Stimulated activated CD8-positive, alpha-beta memory T cell treated with anti-CD3 and anti-CD28 coated beads, Interleukin-7, amount 100 ng/mL, for 48 hours (primary cell): ENCODE measurements at places on chromosomes 2 and 18.
A peak's percentile ranks its signal among the peaks of the same experiment; 100 is the strongest.

- DNase-seq = no peak
Measured at GRCh38 chr2:204732019-204732418, 186.7 kb downstream of the PARD3B start.

GRCh38 chr2:113175042-113175628 lies 1.4 kb downstream of the PSD4 start:
- peak; percentile 62 for DNase-seq

GRCh38 chr2:202335791-202336467 lies 40.2 kb upstream of the BMPR2 start:
- no peak for DNase-seq

- no peak for DNase-seq
Measured at GRCh38 chr2:168087401-168087800, 160.0 kb downstream of the STK39 start.

- no peak for DNase-seq
Measured at GRCh38 chr2:134445985-134446382, 192.1 kb downstream of the MGAT5 start.

DNA sequence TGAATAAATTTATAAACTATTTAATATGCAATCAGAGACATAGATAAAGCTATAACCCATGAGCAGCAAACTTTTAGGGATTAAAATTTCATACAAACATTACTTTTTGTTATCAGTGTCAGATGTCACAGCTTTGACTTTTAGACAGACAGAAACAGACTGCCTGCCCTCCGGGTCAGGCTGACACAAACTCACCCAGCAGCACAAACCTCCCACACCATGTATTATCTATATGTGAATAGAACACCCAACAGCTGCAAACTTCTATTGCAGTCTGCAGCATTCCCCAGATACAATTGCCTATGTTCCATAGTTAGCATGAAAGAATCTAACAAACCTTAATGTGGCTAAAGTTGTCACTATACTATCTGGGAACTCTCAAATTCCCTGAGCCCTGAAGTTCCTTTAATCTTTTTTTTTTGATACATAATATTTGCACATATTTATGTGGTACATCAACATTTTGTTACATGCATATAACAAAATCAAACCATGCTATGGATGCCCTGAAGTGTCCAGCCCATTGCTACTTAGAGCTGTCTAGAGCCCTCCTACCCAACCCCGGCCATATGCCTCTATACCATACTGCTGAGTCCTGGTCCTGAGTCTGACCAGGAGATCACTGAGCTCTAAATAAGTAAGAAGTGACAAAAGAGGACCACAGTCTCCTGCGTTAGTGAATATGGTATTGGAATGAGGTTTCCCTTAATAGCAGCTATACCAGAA lies 214.4 kb downstream of the ZNF385B start:
- no peak for DNase-seq

- DNase-seq = no peak
Measured at GRCh38 chr2:103859238-103859637, 994.7 kb upstream of the POU3F3 start.

DNA sequence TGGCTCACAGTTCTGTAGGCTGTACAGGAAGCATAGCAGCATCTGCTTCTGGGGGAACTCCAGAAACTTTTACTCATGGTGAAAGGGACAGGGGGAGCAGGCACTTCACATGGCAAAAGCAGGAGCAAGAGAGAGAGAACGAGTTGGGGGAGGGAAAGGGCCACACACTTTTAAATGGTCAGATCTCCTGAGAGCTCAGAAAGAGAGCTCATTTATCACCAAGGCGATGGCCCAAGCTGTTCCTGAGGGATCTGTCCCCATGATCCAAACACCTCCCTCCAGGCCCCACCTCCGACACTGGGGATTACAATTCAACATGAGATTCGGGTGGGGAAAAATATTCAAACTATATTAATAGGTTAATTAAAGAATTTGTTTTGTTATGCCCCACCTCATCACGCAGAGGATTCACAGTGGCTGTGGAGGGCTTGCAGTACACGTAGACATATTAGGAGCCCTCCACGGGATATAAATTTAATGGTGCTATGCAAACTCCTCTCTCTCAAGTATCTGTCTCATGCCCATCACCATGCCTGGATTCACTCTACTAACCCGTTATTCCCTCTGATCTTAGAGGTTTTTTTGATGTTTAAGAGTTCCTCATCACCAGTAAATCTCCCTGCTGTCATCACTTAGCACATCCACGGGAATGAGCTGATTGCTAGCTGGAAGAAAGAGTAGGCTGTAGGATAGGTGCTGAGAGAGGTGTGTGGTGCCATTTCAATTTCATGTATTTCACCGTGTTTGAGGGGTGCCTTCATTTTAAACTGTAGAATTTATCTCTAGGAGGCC lies 84.5 kb upstream of the ARHGAP28 start:
- no peak for DNase-seq

DNA sequence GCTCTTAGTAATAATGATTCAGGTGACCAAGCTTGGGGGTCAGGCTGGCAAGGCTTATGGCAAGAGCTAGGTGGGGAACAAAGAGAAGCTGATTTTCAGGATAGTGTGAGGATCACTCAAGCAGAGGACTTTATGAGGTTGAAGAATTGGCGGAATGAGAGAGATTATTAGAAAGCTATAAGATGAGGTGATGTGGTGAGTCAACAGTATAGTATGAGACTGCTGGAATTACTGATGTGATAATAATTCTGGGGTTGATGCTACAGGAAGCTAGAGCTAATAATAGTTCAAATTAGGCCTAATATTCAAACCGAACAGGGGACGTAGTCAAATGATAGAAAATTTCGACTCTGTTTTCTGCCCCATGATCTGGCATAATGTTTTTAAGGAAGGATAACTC lies 2115.3 kb upstream of the PIK3C3 start:
- DNase-seq = no peak

- DNase-seq = peak; percentile 73
Measured at GRCh38 chr2:231926180-231926741, at the start of gene NPPC. Gene NPPC, minus strand, starts transcription at chr2:231926396. Its CDS starts 147 bp downstream, at chr2:231926249.

- no peak for DNase-seq
Measured at GRCh38 chr2:231780123-231780908, 766 bp downstream of the PDE6D start.

DNA sequence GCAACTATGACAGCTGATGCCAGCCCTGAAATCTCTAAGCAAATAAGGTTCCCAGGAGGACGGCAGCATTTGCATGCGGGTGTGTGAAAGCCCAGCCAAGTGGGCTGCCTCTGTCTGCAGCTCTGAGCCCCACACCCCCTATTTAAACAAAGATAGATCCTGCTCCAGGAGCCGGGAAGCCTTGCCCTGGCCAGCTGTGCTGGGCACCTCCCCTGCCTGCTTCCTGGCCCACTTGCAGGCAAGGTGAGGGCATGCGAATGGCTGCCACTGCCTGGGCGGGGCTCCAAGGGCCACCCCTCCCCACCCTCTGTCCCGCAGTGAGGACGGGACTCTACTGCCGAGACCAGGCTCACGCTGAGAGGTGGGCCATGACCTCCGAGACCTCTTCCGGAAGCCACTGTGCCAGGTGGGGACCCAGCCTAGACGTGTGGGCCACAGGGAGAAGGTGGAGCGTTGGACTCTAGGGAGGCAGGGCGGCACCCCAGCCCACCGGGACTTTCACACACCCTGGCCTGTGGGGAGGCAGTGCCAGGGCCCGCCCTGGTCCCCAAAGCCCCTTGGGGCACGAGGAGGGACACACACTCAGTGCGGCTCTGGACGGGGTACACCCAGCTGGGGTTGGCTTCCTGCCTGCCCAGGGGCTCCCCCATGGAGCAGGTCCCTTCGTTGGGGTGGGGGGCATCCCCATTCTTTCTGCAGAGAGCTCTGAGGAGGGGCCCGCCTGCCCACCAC lies at the start of gene ANO7:
TSS of gene ANO7 (plus strand) at position 317 of the 732 bp plus-strand sequence. CDS start 1,387 bp downstream, outside the sequence.
- no peak for DNase-seq

DNA sequence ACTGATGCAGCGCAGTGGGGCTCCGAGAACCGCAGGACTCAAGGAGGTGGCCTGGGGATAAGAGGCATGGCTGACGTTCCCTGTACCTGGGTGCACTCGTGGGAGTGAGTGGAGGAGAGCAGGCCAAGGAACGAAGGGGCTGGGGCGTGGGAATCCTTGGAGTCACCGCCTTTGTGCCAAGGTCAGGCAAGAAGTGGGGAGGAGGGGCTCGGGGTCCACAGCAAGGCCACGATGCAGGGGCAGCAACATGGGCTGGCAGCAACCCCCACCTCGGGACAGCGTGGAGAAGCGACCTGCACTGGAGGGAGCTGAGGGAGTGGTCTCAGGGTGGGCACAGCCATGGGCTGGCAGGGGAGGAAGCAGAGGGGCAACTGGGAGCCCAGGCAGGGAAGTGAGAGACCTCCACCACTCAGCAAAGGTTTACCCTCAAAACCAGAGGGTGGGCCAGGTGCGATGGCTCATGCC lies 18.6 kb downstream of the ARID5A start:
- no peak for DNase-seq

GRCh38 chr18:23880931-23881617 lies 133.5 kb upstream of the TTC39C start:
- DNase-seq = no peak

- DNase-seq = no peak
Measured at GRCh38 chr2:238699307-238700116, 148.4 kb upstream of the TWIST2 start.
